ENCODE measurements at places on chromosomes 7 and 10.

DNA sequence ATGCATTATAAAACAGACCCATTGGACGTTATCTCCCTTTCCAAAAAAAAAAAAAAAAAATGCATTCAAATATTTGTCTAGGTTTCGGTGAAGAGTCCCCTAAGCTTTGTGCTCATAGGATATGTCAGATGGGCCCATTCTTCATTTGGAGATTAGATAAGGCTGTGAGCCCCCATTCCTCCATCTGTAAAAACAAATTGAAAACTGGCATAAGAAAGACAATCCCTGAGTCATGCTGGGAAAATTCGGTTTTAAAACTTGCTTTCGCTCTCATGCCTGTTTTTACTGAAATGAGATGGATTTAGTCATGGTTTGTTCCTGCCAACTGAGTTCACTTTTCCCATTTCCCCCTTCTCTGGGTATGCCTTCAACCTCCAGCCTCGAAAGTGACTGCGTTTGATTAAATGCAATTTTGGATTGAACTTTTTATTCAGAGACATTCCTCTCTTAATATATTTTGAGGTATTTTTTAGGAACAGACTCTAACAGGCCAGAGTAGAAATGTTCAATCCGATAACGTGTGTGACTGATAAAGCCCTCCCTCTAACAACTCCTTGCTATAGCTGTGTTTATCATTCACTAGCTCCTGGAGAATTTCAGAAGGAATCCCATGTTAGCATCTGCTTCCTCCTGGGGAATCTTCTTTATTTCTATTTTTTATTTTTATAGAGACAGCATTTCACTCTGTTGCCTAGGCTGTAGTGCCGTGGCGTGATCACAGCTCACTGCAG lies 190.9 kb upstream of the LYZL2 start:
- no peak for DNase-seq

GRCh38 chr10:31867646-31868045 lies 61.0 kb downstream of the ARHGAP12 start:
- no peak for DNase-seq

DNA sequence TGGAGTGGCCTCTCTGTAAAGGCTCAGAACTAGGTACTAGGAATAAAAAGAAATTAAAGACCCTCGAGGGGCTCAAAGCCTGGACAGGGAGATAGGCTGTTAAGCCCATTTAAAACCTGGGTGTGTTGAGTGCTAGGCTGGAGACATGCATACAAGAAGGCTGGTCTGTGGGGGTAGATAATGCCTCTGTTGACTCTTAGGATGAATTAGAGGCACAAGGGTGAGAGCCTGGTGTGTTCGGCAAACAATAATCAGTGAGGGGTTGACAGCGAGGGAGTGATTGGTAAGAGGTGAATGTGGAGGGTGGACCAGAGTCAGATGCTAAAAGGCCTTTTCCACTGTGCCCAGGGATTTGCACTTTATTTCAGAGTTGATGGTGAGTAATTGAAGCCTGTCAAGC lies 12.7 kb downstream of the GSTO2 start:
- DNase-seq = no peak

GRCh38 chr7:44533301-44534055 lies 7.7 kb downstream of the NPC1L1 start:
- no peak for DNase-seq

- DNase-seq = no peak
Observed at GRCh38 chr10:125811251-125811650, 11.8 kb downstream of the UROS start.

DNA sequence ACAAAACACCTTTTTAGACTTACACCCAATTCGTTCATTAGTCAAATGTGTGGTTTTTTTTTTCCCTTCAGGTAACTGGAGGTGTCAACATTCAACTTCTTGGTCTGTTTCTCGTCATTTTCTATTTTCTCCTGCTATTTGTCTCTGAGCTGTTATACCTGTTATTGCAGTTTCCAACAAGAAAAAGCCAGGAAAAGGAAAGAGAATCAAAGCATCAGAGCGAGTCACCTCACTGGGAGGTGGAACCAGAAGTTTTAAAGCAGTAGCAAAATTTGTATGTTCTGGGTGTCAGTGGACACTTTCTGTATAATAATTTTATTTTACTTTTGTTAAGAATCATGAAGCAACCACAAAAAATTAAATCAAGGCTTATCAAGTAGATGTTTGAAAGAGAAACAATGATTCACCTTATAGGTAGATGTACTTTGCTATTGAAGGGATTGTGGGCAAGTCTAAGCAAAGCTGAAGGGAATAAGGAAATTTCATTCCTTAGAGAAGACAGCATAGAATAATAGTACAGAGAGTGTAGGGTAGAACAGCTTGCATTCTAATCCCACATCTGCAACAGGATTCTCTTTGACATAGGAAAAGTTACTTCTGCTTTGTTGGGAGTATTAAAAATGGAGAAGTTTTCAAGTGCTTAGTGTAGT lies 675.8 kb downstream of the PCDH15 start:
- DNase-seq = no peak

DNA sequence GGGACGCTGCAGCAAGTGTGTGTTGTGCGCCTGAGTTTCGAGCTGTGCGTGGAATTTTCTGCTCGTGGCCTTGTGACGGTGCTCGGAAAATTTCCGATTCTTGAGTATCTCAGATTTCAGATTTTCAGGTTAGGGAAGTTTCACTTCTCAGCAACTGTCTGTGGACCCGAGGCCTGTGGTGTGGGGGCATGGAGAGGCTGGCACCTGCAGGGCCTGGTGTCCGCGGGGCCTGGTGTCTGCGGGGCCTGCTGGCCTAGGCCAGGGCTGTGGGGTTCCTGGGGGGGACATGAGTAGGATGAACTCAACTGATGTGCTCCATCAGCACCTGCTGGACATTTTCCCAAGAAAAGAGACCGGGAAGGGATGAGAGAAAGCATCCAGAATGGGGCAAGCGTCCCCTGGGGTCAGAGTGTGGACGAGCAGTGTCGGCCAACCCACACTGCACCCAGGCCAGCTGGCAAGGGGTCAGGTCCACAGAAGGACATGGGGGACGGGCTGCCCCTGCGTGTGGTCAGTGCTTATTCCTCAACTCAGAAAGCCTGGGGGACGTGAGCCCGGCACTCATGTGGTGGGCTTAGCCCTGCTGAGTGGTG lies 31.3 kb upstream of the SHH start:
- no peak for DNase-seq
